ENCODE measurements at places on chromosomes 13 and 19.

DNA sequence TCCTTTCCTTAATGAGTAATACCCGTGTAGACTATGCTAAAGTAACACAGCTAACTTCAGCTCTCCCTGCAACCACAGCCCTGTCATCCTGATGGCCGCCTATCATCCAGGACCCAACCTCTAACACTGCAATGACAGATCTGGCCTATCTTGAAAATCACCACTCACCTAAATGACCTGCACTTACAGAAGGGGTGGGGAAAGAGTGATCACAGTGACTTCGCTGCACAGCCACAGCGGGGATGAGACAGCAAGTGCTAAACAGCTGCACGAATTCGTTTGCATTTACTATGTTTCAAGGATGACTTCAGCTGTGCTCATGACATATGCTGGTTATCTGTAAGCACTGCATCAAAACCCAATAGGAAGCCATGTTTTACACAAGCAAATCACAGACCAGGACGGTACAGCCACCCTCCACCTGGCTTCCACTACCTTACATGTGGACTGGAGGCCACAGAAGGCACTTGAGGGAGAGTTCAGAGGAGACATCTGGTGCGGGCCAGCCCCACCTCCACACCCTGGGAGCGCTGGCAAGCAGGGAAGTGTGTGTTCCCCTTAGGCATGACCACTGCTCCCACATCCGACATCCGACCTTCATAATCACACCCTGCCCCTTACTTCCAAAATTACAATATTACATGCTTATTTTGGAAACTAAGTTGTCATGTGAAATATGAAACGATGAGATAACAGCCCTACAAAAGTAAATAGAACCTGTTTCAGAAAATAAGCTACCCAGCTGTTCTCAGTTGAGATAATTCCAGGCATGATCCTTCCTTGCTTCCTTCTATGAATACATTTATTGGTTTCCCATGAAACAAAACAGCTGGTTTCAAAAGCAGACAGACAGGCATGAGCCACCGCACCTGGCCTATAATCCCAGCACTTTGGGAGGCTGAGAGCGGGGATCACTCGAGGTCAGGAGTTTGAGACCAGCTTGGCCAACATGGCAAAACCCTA, 95.7 kb downstream of the STK24 start:
- DNase-seq, result no peak

- no peak for DNase-seq
Measured at GRCh38 chr19:4375164-4376027, 25.0 kb downstream of the SH3GL1 start.

DNA sequence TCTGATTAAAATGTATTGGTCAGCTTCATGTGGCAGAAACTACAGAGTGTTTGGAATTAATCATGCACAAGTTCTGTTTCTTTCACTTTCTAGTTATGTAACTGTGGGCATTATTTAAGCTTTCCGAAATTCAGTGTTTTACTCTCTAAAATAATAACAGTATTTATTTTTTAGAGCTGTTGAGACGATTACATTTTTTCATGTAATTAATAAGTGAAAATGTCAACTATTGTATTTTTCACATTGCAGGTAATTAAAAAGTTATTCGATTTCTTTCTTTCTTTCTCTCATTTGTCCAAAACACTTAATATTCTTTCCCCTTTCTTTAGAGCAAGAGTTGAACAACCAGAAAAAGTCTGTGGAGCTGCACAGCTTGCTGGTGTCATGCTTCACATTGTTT, 559.4 kb upstream of the PCDH20 start:
- DNase-seq, result no peak

GRCh38 chr13:49042476-49042875, 66.8 kb downstream of the FNDC3A start:
- no peak for DNase-seq

DNA sequence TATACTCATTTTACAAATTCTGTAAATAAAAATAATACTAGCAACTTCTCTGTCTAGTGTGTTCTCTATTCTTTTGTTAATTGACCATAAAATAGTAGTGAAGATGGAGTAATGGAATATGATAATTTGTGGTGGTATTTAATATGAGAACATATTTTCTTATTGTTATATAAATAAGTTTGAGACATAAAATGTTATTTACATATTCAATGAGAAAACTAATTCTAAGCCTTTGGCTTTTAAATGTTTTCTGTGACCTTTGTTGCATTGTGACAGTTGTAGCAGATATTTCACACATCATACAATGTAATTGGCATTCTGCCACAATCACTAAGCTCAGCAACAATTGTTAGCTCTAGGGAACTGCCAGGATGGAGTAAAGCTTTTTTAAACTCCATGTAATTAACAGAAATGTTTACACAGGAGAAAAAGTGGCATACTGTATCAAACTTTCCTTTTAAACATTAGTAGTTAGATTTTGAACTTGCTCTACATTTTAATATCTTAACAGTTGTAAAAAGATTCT, 562.1 kb upstream of the PCDH9 start:
- no peak for DNase-seq

GRCh38 chr13:33229446-33230177, 55.9 kb downstream of the STARD13 start:
- no peak for DNase-seq

DNA sequence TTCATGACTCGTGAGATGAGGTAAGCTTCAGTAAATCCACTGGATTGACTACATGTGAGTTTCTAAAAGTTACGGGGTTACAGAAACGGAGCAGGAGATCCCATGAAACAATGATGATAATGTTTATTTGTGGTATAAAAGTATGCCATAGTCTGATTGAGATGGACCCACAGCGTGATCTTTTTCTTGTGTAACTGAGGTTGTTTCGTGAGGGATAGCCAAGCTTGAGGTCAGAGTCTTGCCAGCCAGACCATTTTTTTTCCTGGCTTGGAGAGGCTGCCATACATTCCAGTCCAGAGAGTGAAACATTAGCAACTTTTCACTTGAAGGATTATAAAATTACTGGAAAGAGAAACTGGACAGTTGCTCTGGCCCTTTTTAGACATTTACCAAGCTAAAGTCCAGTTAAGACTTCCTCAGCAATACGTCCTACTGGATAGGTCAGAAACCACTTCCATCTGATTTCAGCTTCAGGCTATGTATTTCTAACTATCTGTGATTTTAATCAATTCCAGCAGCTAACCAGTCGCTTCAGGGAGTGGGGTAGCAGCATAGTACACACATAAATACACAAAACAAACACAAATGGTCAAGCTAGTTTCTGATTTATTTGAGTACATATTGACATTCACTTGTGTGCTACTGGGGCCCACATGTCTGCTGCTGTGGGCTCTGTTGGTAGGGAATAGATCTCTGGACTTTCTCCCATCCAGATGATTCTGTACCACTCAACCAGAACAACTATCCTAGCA, 194.6 kb downstream of the POSTN start:
- DNase-seq, result no peak

GRCh38 chr13:50159607-50160006, 144.4 kb downstream of the KCNRG start:
- no peak for DNase-seq

GRCh38 chr13:104837756-104838155, 1697.7 kb downstream of the EFNB2 start:
- DNase-seq, result no peak

DNA sequence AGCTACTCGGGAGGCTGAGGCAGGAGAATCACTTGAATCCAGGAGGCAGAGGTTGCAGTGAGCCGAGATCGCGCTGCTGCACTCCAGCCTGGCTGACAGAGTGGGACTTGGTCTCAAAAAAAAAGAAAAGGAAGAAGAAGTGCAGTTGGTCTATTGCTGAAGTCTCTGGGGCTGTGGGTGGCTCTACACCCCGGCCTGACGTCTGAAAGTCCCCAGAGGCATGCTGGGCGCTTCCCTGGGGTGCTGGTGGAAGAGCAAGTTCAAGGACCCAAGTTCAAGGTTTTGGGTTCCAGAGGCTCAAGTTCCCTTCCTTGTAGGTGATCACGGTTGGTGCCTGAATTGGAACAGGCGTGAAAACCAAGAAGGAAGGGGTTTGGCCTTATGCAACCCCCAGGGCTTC, 3.8 kb downstream of the HCN2 start:
- no peak for DNase-seq

DNA sequence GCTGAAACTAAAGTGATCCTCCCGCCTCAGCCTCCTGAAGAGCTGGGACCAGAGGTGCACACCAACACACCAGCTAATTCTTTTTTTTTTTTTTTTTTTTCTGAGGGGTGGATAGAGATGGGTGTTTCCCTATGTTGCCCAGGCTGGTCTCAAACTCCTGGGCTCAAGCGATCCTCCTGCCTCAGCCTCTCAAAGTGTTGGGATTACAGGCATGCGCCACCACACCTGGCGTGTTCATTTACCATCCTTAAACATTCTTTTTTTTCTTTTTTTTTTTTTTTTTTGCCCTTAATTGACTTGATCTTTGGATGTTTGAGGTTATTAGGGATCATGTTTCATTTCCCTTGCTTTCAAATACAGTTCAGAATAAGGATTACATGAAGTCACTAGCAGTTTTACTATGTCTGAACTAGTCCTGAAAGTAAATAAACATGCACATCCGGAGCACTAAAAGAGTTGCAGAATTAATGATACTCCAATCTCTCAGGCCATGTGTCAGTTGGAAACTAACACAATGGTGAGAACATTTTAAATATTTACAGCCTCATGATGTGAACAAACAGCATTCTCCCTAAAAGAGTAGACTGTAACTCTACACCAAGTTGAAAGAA, 10.2 kb downstream of the UTP14C start:
- DNase-seq, result no peak

DNA sequence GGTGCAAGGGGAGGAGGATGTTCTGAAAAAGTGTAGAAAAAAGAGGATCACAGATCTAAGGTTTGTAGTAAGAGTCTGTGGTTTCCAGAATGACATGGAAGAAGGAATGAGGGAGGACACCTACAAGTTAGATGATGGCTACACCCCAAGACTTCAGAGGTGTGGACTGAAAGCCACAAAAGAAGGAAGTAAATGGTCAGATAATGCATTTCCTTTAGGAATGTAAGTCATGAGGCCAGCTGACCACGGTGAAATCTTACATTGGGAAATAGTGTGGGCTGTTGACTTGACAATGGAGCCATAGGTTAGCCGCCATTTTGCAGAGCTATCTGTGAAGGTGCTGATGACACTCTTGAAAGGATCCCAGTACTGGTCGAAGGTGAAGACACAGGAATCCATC, 25.3 kb upstream of the FBXO27 start:
- no peak for DNase-seq

GRCh38 chr13:32829269-32829668, 187.0 kb upstream of the KL start:
- no peak for DNase-seq

GRCh38 chr19:1446713-1447481, 3.0 kb upstream of the APC2 start:
- DNase-seq, result no peak

DNA sequence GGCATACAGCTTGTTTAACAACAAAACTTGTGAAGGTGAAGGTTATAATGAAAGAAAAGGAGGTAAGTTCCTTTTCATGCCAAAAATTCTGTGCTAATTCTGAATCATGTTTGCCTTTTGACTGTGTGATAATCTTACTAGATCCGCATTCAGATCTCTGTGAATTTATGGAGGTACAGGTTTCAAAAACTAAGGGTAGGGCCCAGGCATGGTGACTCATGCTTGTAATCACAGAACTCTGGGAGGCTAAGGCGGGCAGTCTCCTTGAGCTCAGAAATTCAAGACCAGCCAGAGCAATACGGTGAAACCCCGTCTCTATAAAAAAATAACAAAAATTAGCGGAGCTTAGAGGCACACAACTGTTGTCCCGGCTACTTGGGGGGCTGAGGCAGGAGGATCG, 45.9 kb downstream of the PCDH9 start:
- DNase-seq, result no peak

DNA sequence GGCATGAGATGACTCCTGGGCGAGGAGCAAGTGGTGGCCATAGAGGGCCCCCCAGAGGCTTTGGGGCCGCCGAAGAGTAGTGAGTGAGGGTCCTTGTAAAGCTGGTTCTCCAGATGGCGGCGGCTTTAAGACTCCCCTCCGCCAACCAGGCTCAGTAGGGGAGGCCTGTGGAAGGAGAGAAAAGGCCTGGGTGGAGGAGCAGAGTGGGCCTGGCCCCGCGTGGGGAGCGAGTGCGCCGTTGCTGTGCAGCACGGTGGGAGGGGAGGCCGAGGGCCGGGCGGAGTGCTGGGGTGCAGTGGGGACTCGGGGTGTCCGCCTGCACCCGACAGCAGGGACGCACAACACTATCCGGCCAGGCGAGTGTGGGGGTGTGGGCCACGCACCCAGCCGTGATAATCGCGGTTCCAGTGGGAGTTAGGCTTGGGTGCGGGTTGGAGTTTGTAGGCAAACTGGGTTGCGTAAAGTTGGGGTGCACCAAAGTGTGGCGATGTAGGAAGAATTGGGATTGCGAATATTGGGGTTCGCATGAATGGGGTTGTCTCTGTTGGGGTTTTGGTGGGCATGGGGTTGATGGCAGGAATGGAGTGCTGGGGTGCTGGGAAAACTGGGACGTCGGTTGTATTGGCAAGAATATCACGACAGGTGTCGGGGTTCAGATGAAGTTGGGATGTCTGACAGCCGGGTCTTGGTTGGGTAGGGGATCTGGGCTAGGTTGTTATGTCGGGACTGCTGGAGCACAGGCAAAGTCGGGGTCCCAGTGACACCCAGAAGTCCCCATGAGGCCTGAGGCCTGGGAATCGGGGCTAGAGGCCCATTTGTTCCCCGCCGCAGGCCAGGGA, 687 bp upstream of the CIRBP start:
- DNase-seq, result no peak

- no peak for DNase-seq
Measured at GRCh38 chr13:112071102-112071722, 4.3 kb downstream of the SOX1 start.

DNA sequence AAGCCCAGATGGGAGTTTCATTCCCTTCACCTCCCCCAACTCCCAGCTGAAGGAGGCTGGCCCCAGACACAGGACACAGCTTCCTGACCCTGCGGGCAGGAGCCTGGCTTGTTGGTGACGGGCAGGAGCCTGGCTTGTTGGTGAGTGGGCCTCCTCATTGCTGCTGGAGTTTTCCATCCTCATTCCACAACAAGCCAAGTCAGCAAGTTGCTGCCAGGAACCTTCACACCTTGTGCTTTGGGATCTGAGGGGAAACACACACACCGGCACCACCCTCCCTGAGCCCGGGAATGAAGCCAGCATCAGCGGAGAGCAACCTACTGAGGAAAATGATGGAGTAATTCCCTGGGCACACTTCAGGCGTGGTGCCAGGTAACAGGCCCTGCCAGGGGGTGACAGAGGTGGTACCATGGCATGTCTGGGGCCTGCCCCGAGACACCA, 74.9 kb downstream of the ALOX5AP start:
- no peak for DNase-seq

DNA sequence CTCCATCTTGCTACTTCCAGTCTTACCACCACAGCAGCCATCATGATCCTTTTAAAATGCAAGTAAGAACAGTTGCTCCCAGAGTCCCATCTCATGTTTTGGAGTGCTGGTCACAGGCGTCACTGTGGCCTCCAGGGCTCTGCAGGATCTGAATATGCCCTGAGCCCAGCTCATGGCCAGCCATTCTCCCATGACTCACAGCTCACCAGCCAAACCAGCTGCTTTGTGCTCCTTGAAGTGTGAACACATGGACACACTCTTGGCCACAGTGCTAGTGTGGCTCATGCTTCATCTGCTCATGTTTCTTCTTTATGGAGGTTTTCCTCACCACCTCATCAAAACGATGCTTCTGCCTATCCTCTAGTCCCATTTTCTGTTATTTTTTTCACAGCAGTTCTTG, 466.5 kb downstream of the UQCRFS1 start:
- DNase-seq, result no peak

Measured in stimulated activated CD4-positive, alpha-beta T cell treated with anti-CD3 and anti-CD28 coated beads, TNF-alpha, amount 100 ng/mL, for 24 hours (primary cell).